ENCODE measurements at places on chromosomes 16 and 17.

- no peak for DNase-seq
Measured at GRCh38 chr16:2212362-2213324, 2.0 kb upstream of the BRICD5 start.

DNA sequence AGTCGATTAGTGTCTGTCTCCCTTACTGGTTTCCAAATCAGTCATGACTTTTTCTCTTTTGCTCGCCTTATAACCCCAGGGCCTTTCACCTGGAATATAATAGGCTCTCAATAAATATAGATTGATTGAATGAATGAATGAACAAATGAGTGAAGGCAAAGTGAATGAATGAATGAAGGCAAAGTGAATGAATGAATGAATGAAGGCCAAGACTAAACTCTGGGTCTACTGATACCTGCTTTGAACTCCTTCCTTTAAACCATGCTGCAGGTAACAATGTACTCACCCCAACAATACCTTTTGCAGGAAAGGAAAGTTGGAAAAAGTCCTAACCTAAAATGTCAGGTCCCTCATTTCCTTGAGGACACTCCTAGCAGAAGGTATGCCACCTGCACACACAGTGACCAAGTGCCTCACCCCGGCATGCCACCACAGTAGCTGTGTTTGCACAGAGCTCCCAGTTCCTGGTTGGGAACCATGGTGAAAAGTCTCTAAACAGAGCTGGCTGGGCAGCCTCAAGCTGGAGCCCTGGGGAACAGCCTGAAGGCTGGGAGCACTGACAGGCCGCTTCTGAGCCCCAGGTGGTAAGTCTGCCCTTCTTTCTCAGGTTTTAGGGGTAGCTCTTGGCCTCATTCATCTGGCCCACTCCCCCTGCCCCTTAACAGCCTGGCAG, 42.7 kb upstream of the ANKFN1 start:
- no peak for DNase-seq

DNA sequence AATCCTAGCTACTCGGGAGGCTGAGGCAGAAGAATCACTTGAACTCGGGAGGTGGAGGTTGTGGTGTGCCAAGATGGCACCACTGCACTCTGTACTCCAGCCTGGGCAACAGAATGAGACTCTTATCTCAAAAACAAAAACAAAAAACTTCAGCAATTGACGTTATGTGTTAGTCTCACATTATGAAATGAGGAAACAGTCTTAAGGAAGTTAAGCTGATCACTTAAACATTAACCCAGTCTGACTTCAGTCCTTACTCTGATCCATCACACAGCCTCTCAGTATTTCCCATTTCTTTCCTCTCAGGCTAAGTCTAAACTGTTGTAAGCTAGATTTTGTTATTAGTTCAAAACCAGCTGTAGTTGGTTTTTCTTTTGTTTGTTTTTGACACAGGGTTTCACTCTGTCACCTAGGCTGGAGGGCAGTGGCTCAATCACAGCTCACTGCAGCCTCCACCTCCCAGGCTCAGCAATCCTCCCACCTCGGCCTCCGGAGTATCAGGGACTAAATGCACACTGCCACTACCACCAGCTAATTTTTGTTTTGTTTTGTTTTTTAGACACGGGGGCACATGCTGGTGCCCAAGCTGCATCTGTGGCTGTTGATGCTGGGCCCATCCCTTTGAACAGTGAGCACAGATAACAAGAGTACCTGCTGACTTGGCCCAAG, 6.3 kb downstream of the JPT1 start:
- DNase-seq, result no peak

DNA sequence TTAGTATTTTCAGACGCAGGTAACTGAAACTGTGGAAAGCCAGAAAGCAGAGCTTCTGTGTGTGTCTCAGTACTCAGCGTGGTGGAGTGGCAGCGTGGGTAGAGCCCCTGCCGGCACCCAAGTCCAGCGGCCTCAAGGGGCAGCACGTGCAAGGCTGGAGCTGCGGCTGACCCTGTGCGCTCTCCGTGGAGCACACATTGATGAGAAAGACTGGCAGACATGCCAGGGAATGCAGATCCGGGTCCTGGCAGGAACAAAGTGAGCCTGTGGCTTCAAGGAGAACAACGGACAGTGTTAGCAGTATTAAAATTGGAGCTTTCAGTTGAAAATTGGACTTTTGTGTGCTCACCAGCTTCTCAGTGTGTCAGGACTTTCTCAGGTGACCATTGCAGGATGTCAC, 23.3 kb downstream of the ZC3H18 start:
- DNase-seq, result no peak

DNA sequence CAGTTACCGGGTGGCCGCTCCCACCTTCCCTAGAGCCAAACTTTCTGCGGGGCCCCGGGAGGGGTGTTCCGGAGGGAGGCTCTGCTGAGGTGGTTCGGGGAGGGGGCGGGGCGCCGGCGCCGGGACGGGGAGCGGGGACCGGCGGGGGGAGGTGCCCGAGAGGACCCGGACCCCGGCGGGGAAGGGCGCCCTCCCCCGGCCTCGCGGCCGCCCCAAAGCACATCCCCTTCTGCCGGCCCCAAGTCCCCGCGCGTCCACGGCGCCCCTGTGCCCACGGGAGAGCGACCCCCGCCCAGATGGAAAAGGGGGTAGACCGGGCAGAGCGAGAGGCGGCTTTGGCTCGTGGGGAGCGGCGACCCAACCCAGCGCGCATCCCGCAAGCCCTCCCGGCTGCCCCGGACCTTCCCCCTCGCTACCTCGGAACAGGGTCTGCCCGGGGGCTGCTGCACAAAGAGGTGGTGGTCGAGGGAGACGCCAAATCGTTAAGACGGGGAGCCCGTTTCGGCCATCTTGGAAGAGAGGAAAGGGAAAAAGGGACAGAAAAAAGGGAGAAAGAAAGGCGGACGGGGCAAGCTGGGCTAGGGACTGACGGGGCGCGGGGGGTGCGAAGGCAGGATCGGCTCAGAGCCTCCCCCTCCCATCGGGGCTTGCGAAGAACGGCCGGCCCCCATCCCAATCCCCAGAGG, 530 bp downstream of the PCGF2 start:
- no peak for DNase-seq

- DNase-seq, result no peak
Measured at GRCh38 chr16:61555718-61556441, 480.4 kb downstream of the CDH8 start.

DNA sequence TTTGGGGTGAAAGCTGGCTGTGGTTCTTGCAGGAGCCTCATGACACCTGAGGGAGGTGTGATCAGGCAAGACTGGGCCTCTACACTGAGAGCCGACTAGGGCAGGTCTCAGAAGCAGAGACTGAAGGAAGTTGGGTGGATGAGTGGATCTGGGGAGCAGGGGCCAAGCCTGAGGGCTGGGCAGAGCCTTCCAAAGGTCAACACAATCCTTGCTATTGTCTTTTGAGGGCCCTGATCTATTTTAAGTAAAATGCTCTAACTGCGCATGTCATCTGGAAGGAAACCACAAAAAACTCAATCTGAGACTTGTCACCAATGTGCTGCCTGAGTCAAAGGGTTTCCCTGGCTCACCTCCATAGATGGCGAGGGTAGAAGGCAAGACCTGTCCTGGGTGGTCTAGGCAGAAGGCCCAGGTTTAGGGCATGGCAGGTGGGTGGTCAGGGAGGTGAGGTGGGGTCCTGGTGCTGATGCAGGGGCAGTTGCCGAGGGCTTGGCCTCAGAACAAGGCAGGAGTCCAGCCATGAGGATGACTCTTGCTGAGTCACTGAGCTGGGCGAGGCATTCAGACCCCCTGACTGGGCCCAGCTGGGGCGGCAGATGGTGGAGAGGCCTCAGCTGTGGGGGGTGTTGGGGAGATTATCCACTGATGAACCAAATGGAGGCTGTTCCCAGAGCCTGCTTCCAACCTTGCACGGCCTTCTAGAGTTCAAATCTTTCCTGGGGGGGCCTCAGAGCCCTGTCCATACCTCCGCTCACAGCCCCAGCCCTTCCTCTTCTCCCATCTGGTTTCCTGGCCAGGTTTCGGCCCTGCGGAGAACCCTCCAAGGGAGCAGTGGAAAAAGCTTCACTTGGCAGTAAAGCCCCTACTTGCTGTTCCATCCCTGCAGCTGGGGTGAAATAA, 5.1 kb downstream of the MVP start:
- no peak for DNase-seq
